ENCODE measurements at places on chromosomes 5 and 9.

DNA sequence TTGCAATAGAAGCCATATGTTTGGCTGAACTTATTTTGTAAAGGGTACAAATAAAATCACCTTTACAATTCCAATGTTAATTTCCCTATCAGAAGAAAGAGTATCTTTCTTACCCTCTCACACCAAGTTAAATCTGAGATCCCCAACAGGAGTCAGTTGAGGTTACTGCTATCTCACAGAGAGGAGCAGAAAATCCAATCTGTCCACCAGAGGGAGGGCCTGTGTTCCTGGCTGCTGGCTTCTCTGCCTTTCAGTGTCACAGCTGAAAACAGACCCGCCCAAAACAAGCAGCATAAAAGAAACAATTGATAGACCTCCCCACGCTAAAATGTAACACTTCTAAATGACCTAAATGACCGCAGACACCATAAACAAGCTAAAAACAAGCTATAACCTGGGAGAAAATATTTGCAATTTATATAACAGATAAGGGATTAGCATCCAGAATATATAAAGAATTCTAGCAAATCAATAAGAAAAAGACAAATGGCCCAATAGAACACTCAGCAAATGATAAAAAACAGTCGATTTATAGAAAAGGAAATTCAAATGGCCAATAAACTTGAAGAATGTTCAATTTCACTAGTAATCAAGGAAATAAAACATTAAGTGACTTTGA, 24.5 kb upstream of the MVB12B start:
- DNase-seq: peak; percentile 35

DNA sequence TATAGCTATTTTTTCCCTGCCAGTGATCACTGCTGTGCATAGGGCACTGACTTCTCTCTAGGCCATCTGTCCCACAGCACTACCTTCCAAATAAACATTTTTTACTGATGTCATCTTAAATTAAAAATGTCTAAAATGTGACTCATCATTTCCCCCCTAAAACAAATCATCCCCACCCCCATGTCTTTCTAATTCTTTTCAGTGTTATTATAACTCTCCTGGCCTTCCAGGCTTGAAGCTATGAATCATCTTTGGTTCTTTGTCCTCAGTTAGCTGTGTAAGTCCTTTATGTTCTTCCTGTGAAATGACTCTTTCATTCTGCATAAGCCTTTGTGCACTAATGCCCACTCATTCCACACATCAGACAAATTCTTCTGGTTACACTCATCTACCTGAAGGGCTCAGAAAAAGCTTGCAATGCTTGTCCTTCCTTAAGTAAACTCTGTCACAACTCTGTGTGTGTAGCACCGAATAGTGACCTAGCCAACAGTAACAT, 78.1 kb downstream of the CFAP95 start:
- DNase-seq: no peak

DNA sequence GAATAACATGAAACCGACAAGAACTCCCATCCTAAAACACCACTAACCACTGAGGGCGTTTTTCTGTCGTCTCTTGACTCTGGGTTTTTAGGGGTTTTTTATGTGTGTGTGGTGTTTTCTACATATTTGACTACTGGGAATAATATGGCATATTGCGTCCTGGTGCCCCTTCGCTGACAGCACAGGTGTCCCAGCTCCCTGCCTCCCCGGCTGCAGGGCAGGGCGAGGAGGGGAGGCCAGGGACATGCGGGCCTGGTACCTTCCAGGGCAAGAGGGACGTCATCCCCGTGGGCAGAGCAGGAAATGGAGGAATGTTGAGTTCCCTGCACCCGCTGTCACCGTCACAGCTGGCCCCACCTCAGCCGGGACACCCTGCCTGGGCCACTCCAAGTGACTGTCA, 34.8 kb downstream of the VAV2 start:
- DNase-seq: no peak

DNA sequence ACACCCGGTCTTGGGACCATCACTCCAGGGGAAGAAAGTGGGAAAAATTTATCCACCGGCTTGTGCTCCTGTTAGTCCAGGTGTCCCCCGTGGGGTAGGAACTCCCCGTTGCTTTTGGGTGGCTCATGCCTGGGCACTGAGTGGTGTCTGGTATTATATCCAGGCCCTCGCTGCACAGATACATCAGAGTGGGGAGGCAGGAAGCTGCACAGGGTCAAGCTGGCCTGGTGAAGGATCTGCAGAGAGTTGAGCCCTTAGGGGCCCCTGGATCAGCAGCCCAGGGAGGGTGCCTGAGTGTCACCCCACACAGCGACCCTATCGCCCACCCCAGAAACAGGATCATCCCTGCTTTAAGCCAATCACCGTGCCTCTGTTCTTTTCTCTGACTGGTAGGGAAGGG, 24.4 kb upstream of the COL5A1 start:
- no peak for DNase-seq

- no peak for DNase-seq
Measured at GRCh38 chr9:101235105-101235866, 149.5 kb downstream of the BAAT start.

DNA sequence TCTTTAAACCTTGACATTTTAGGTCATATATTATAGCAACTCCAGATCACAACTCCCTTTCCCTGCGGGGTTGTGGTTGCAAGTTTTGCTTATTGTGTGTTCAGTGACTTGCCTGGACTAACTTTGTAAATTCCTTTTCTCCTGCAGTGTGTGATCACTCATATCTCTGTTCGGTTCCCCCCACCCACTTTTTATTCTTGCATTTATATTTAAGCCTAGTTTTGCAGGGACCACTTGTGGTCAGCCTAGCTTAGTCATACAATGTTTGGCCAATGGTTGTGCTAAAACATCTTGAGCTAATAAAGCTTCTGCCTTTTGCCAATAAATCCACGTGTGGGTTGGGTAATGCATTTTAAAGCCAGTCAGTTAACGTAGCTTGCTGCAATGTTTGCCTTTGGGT, 146.5 kb upstream of the IRX4 start:
- no peak for DNase-seq

GRCh38 chr5:4130819-4131218, 535.2 kb downstream of the IRX1 start:
- DNase-seq: no peak

DNA sequence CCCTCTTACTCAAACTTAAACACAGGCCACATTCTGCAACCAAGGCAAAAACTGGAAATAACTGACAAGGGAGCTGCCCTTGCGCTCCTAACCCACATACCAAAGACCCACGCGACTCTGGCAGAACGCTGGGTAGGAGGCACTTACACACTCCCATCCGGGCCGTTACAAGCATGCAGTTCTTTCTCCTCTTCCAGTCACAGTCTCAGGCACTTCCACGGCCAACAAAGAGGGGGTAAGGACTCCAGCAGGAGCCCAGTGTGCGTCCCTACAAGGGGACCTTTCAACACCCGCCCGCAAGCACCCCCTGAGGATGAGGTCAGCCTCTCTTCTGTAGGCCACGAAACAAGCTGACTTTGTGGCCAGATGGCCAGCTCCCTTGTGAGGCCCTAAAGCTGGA, 57.4 kb downstream of the SERINC5 start:
- DNase-seq: no peak

DNA sequence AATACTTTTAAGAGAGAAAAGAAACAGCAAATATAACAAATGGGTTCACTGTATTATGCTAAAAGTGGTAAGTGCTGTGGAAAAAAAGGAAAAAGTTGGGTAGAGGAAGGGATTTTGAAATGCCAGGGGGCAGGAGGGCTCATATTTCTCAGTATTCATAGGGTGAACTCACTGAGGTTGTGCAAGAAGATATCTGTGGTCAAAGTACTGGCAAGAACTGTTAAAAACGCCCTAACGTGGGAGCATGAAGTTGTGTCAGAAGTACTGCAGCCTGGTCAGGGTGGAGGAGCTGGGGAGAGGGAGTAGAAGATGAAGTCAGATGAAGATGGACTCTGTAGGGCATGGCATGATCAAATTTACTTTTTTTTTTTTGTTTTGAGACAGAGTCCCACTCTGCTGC, 31.2 kb upstream of the SLC28A3 start:
- no peak for DNase-seq

GRCh38 chr5:154101184-154101583, 62.4 kb downstream of the MFAP3 start:
- no peak for DNase-seq

GRCh38 chr9:92480291-92480771, 2.0 kb downstream of the ASPN start:
- no peak for DNase-seq

DNA sequence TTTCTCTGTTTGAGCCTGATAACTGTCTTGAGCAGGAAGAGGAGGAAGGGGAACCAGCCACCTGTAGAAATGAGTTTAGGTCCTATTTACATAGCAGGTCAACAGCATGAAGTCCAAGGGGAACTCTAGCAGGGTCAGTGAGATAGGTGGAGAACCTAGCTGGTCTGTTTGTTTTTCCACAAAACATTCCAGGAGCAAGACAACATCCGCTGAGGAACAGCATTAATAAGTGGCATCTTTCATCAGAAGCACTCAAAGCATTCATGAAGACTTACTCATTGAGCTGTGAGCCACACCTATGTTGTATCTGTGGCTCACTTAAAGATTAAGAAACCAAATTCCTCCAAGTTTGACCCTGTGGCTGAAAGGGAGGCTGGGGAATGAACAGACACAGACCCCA, 115.9 kb downstream of the ACTBL2 start:
- no peak for DNase-seq

DNA sequence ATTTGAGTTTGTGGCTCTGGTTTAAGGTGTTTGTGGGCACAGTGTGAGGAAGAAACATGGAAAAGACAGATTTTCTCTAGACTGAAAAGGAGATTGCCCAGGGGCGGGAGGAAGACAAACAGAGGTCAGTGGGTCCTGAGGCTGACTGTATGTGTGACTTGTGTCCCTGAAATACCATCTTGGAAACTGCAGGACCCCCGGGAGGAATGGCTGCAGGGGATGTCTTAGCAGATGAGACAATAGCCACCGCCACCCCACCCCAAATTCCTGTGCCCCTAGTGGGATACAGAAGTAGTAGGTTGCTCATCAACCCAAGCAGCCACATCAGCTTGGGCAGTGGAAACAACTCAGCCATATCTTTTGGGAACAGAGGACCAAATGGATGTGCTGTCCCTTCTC, 1.7 kb upstream of the PSAT1 start:
- no peak for DNase-seq

GRCh38 chr9:110923601-110924000, 114.7 kb downstream of the LPAR1 start:
- no peak for DNase-seq

GRCh38 chr9:22241611-22242010, 205.0 kb upstream of the DMRTA1 start:
- no peak for DNase-seq

DNA sequence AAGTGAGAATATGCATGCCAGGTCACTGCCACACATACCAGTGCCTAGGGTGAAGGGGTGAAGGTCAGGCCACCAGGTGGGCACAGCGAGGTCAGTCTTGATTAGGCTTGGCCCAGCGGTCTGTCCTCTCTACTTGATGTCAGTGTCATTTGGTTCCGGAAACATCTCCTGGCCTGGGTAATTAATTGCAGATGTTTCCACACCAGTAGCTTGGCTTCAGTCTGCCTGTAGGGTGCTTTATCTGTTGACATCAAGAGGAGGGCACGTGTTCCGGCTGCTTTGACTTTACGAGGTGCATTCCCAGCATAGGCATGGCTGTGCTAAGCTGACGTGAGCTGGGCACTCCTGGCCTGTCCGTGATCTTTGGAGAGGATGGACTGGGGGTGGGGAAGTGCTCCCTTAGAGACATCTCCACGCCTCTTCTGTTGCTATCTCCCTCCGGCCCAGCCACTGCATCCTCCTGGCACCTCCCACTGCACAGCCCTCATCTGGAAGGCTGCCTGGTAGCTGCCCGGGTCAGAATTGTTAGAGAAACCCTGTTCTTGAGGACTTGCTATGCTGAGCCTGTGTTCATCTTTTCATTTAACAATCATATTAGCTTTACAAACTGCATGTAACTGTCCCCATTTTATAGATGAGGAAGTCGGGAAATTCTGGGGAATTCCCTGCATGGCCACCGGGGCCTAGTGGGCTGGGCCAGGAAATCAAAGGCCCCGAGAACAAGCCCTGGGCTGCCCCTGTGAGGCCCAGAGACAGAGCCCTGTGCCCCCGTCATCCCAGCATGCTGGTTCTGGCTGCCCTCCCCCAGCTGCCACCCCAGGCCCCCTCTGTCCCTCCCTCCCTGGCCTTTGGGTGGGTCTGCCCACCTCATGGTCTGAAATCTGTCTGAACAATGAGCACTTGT, 29.1 kb downstream of the JADE2 start:
- no peak for DNase-seq

- no peak for DNase-seq
Measured at GRCh38 chr5:146718609-146719008, 159.9 kb downstream of the PPP2R2B start.

- DNase-seq: no peak
Measured at GRCh38 chr5:93436083-93436482, 144.9 kb downstream of the NR2F1-AS1 start.

DNA sequence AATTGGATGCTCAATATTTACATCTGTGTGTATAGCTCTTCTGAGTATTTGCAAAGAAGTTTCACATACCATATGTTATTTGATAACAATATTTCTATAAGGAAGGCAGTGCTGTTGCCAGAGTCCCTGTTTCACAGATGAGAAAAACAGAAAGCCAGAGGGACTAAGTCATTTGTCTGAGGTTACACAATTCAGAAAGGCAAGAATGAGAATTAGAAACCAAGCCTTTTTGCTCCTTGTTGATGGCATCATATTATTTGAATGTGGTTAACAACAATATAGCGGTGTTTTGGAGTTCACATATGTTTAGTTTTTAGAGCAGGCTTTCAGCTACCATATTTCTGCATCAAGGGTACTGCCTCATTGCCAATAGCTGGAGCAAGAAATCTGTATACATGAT, 110.9 kb upstream of the PRLR start:
- no peak for DNase-seq

DNA sequence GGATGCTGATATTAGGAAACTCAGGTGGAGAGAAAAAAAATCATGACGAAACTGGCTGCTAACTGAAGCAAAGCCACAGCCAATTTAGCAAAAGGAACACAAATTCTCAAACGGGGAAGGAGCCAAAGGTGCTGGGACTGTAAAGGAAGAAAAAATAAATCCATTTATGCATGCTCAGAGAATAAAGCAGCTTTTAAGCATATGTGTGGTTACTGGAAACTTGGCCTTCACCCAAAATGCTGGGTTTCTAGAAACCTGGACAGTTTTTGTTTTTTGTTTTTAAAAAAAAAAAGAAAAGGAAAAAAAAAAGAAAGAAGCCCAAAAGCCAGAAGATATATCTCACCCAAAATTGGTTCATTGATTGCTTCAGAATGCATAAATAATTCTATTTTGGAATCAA, 8.0 kb downstream of the WHRN start:
- no peak for DNase-seq

- no peak for DNase-seq
Measured at GRCh38 chr5:76908166-76908565, 44.7 kb upstream of the CRHBP start.

DNA sequence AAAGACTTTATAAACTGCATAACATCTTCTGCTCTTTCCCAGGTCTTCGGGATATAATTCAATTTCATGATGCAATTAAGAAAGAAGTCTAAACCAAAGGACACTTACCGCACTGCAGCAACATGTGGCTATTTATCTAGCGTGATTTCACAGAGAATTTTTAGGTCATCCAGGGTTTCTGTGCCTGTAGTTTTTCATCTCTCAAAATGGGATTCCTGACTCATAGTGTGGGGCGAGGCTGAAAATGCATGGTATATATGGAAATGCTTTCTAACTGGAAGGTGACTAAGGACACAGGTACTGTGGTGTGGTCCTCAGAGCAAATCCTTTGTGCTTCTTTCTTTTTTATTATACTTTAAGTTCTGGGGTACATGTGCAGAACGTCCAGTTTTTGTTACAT, 557.7 kb upstream of the KLF4 start:
- no peak for DNase-seq

Data from activated T-cell treated with anti-CD3 and anti-CD28 coated beads for 1 hour (primary cell).